ENCODE measurements at places on chromosomes 13 and 19.

- DNase-seq, result no peak
Measured at GRCh38 chr13:39283072-39283471, 244.8 kb downstream of the NHLRC3 start.

DNA sequence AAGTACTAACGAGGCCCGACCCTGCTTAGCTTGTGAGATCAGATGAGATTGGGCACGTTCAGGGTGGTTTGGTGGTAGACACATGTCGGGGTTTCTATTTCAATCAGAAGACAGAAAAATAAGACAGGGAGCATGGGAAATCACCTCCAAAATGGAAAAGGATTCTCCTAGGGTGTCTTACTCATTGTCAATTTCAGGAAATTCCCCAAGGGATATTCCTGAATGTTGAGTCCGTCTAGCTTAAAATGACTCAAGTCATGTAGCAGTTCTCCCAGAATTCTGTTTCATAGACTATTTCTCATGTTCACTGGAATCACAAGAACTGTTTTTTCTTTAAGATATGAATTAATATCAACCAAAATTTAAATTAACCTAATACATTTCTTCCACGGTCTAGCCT is 380.1 kb downstream of the EFNB2 start:
- no peak for DNase-seq

GRCh38 chr19:49656456-49657109 is 9.1 kb downstream of the IRF3 start:
- DNase-seq, result no peak

DNA sequence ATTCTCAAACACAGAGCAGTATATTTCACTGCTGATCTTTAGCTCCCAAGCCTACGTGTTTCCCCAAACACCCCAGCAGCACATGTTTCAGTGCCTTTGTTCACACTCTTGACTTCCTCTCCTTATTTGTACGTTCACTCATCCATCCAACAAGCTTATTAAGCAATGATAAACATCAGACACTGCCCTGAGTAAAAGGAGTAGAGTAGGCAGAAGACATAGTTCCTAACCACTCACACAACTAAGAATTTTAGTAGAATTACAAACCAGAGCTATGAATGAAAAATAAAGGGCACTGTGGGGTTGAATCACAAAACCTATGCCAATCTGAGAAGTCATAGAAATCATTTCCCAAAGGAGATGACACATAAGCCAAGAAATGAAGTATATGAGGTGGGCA is 213.5 kb downstream of the DIAPH3 start:
- no peak for DNase-seq
